ENCODE measurements at places on chromosomes 12 and 14. TPM values are rescaled to one million over a fixed set of nuclear protein-coding genes. Genes with fewer than 3 reads are reported as not detected.

ACSS3 gene
- total RNA-seq: 34.4 TPM

SLC17A8 gene
- total RNA-seq: not detected

OR4E1 gene
- not detected for total RNA-seq

- no peaks in the 10 kb centered on the region for H3K27me3 ChIP-seq
- no peak overlapping the region for H3K27ac ChIP-seq
- no peaks in the 10 kb centered on the region for H3K36me3 ChIP-seq
- H3K4me3 ChIP-seq: no peak overlapping the region
- no peak for DNase-seq
- no peaks in the 10 kb centered on the region for H3K4me1 ChIP-seq
These were observed 105.0 kb downstream of the DNAH10 start for GRCh38 chr12:123867141-123867540.

GRCh38 chr12:42603246-42603990, 13.9 kb upstream of the PRICKLE1 start:
- H3K36me3 ChIP-seq: no peaks in the 10 kb centered on the region
- H3K4me3 ChIP-seq: no peak overlapping the region
- H3K27me3 ChIP-seq: no peaks in the 10 kb centered on the region
- DNase-seq: no peak
- H3K4me1 ChIP-seq: no peaks in the 10 kb centered on the region

DNA sequence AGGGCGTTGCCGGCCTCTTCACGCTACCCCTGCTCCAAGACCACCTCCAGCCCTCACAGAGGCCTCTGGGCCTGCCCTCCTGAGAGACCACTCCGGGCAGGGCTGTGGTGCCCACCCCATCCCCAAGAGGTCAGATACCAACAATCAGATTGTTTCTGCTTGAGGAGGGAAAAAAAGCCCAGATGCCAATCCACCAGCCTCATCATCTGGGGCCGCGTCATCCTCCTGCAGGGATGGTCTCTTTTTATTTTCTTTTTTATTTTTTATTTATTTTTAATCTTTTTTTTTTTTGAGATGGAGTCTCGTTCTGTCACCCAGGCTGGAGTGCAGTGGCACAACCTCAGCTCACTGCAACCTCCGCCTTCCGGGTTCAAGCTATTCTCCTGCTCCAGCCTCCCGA, 93.4 kb downstream of the FBXL14 start:
- peaks cover 12% of the 10 kb centered on the region for H3K4me1 ChIP-seq
- H3K27ac ChIP-seq: no peak overlapping the region
- no peak for DNase-seq
- H3K4me3 ChIP-seq: no peak overlapping the region
- H3K27me3 ChIP-seq: no peaks in the 10 kb centered on the region

DNA sequence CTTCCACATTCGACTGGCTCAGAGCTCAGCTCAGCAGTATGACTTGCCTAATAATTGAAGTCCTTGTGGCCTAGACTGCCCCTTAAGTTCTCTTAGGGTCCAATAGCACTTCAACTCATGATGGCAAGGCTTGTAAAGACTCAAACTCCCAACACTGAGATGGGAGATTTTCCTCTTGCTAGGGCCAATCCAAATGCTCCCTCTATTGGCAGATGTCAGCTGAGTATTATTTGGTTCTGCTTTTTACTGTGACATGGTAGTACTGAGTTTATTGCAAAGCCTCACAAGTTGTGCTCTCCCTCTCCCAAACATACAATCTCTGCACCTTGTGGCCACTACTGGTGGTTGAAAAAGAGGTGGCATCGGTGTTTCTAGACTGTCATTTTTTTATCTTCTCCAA, 164.2 kb downstream of the ALG10 start:
- no peaks in the 10 kb centered on the region for H3K4me1 ChIP-seq
- no peak overlapping the region for H3K4me3 ChIP-seq
- H3K27ac ChIP-seq: no peak overlapping the region

All from thyroid gland (tissue), 4 donors.